DMS53 (cell line): ENCODE measurements at places on chromosomes 16 and 17.

- no peak for DNase-seq
Measured at GRCh38 chr16:48235556-48236136, 8.5 kb upstream of the LONP2 start.

- DNase-seq, result peak; percentile 84
Measured at GRCh38 chr17:44607836-44608690, 48.2 kb upstream of the MEIOC start.

- DNase-seq, result no peak
Measured at GRCh38 chr16:57688487-57688986, 6.1 kb upstream of the DRC7 start.

GRCh38 chr17:59427425-59427921 lies 96.0 kb downstream of the YPEL2 start:
- no peak for DNase-seq

DNA sequence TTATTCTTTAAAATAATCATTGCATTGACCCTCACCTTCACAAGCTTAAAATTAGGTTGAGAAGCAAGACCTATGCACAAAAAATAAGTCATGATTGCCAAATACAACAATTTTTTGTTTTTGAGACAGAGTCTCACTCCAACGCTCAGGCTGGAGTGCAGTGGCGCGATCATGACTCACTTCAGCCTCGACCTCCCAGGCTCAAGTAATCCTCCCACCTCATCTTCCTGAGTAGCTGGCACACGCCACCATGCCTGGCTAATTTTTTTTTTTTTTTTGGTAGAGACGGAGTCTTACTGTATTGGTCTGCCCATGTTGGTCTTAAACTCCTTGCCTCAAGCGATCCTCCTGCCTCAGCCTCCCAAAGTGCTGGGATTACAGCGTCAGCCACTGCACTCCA lies 24.2 kb downstream of the ZNF652 start:
- no peak for DNase-seq

DNA sequence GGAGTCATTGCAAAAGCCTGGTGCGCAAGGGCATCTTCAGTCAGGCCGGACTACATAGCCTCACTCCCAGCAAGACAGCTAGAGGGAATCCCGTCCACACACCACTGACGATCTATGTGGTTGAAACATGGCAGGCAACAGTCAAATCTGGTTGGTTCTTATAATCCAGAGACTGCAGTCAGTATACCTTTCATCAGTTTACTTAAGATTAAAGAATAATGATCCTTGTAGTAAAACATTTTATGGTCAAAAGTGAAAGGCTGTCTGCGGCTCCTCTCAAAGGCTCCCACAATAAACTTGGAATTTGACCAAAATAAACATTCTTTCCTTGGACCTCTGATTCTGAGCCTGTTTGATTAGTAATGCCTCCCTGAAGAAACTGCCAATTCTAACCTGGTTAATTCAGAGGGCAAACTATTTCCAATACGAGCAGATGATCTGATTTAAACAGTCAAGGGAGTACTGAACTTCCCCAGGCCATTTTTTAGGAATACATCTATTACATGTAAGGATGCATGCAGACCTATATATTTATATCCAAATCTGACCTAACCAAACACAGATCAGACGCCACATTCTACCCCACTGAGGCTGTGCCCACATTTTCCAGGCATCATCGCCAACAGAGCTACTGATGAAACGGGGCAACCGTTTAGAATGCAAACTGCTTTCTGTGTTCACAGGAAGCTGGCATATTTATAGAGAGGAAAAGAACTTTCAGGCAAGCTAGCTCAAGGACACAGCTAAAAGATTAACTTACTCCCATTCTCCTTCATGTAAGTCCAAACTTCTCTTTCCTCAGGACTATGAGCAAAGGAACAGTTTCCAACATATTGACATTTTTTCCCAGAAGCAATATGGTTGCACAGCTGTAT lies 15.3 kb upstream of the TXNDC11 start:
- no peak for DNase-seq

- DNase-seq, result no peak
Measured at GRCh38 chr17:35213412-35213940, 19.3 kb upstream of the SLC35G3 start.

DNA sequence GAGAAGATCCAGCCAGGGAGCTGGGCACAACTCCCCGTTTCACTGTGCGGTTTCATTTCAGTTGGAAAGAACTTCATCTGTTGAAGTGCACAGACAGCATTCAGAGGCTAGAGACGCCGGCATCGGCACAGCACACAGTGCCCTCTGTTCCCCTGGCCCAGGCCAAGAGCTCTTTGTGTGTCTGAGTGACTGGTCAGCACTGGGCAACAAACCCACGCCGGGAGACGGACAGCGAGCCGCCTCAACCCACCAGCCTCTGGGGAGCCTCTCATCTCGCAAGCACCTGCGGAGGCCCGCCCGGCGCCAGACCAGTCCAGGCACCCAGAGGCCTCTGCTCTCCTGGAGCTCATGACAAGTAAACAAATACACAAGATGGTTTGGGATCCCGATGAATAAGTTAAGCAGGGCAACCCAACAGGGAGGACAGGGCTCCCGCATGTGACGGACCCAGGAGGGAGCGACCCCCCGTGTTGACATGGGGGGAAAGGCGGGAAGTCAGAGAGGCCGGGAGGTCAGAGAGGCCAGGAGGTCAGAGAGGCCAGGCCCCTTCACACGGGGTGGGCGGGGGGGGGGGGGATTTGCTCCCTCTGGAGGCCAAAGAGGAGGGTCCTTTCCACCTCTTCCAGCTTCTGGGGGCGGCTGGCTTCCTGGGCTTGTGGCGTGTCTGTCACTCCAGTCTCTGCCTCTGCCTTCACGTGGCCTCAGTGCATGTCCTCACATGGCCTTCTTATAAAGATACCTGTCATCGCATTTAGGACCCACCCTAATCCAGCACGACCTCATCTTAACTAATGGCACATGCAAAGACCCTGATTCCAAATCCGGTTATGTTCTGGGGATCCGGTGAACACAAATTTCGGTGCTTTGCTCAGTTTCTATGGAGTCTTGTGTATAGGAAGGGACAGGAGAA lies 25.8 kb upstream of the KLHDC4 start:
- no peak for DNase-seq

GRCh38 chr16:65116216-65116615 lies 5.6 kb downstream of the CDH11 start:
- DNase-seq, result no peak

GRCh38 chr16:81821436-81822128 lies 42.5 kb downstream of the PLCG2 start:
- DNase-seq, result no peak
